CD4-positive, alpha-beta memory T cell (primary cell): ENCODE measurements at places on chromosomes 5 and 9. TPM values are rescaled to one million over a fixed set of nuclear protein-coding genes. Genes with fewer than 3 reads are reported as not detected.

DNA sequence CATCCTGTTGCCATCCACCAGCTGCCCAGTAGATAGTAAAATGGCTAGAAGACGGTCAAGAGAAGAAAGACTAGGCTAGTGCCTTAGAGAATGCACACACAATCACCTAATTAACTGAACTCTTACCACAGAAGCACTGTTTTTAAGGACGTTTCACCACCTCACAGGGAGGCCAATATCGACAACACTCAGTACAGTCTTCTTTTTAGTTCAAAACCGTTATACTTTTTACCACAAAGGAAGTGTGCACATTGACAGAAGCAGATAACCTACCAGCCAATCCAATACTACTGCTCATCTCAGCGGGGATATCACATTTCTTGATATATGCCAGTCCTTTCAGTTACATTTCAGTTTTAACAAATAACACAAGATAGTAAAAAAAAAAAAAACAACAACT lies 122.3 kb downstream of the GNAQ start:
- DNase-seq = peak; percentile 50

DNA sequence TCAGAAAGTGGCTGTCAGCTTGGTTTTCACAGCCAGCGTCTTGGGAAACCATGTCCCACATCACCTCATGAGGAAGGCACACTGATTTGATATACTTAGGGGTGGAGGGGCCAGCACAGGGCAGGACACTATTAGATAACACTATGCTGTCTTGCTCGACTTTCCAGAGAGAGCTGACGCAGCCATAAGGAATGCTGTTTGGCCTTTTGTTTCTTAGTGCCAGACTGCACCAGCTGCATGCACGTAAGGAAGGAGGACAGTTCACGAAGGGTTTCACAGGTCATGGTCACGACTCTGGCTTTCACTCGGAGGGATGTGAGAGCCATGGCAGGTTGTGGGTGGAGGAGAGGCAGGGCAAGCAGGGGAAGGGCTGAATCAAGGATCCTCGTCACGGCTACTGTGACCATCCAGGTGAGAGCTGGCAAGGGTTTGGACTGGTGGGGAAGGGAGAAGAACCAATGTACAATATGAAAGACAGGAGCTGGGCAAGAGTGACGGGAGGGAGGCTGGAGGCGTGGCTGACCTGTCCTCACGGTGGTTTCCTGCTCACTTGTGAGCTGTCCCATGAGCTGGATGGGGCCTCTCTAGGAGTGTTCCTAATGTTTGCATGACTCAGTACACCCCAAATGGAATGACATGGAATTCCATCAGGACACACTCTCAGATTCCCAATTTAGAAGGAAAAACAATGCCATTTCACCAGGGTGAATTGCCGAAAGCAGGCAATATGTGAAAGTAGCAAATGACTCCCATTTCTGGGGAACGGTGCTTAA lies 61.7 kb downstream of the OTULIN start:
- DNase-seq = no peak

GRCh38 chr5:87944553-87945285 lies 323.9 kb downstream of the TMEM161B start:
- DNase-seq = no peak

The PCDHB7 gene
- total RNA-seq = not detected

- DNase-seq = peak; percentile 29
Observed at GRCh38 chr9:2655411-2655901, 33.9 kb downstream of the VLDLR start.

DNA sequence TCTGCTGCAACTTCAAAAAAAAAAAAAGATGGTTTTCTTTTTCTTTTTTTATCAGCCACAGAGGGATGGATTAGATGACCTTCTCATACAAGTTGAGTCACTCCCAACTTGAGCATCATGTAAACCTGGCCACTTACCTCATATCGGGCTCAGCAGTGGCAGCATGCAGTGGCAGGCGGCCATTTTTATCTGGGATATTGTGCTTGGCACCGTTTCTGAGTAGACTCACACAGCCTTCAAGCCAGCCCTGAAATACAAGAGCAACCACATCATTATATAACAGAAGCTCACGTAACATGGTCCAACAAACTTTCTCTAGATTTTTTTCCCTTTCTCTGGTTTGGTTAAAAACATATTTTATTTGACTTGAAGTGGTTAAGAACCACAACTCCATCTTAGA lies 62.6 kb downstream of the ANKRD55 start:
- no peak for DNase-seq

DNA sequence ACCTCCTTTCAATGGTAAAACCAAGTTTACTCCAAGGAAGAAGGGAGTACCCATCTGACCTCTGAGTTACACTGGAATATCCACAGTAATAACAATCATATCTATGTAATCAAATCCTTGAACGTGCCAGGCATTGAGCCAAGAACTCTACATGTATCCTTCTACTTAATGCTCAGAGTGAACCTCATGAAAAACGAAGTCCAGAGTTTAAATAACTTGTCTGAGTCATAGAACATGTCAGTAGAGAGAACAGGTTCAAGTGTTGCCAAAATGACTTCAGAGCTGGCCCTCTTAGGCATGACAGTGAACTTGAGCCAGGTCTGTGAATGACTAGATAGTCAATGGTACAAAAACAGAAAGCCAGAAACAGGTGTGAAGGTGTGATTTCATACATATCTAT lies 164.1 kb upstream of the ZNF618 start:
- DNase-seq = no peak

The NOXA1 gene
- 4.5 TPM for total RNA-seq

The GPR150 gene
- total RNA-seq = 1.5 TPM

GRCh38 chr9:115756736-115757135 lies 396.9 kb upstream of the PAPPA start:
- DNase-seq = no peak

The COQ4 gene
- total RNA-seq = 50.0 TPM

GRCh38 chr9:119304555-119304954 lies 64.7 kb downstream of the BRINP1 start:
- no peak for DNase-seq

DNA sequence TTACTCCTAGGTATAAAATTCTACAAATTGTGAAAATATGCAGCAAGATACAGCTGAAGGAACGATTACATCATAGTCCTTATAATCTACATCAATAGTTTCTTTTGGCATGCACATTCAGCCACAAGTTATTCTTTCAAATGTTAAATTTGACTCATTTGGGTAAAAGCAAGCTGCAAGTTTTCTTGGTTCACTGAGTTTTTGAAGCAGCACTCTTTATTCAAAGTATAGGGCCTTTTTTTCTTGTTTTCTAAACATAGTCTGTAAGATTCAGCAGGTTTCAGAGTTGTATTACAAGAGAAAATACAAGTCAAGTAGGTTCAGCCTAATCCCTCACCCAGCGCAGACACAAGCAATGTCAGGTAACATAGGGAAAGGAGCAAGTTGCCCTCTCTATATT lies 981.5 kb downstream of the PTPRD start:
- no peak for DNase-seq

The SREK1 gene
- 71.0 TPM for total RNA-seq

DNA sequence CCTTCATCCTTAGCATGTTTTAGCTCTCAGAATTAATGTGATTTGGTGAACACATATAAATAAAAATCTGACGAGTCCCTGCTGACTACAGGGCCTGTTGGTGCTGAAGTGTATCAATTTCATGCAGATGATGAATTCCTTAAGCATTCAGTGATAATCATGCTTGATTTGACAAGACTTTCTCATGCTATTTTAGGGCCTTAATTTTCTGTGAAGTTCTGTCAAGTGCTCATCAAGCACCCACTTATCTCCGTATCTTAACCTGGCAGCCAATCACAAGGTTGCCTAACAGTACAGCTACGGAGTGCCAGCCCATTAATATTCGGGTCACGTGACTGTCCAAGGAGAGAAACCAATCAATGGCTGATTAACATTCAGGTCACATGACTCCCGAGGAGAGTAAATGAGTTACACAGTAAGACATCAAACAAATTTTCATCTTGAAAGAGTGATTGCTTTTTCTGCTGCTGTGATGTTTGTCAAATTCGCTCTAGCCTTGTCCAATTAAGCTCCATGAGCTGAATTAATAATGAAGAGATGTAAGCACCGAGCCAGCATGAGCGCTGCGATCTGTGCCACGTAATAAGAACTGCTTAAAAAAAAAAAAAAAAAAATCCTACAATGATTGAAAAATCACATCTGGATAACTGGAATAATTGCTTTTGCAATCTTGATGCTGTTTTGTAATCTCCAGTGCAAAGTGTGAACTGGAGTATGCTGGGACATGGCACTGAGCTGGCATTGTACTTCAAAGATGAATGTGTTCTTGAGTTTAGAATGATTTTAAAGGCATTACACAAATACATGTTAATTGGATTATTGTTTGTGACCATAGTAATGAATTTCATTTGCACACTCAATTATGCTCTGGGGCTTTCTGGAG lies 104.3 kb upstream of the SPATA31D4 start:
- no peak for DNase-seq

- DNase-seq = no peak
Observed at GRCh38 chr5:27015758-27016157, 22.6 kb downstream of the CDH9 start.

- DNase-seq = no peak
Observed at GRCh38 chr9:3500044-3500443, 25.8 kb downstream of the RFX3 start.

The FBXO4 gene
- total RNA-seq = 15.1 TPM

The PAEP gene
- not detected for total RNA-seq

The MGAT4B gene
- 119 TPM for total RNA-seq

GRCh38 chr5:103402851-103403250 lies 144.3 kb downstream of the MACIR start:
- no peak for DNase-seq

DNA sequence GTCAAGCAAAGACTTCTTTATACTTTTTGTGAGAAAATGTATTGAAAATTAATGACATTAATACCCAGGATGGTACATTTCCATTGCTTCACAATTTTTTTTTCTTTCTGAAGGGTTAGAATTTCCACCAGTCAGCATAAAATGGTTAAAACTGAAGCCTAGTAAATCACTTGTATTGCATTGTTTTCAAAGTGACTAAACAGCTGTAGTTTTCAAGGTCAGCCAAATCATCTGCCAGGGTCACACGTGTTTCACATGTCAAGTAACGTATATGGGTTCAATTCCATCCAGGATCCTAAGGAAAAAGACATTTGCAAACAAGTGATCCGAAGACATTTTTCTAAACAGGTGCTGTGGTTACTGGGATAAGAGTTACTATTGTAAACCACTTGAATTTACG lies 574.2 kb downstream of the RAB3C start:
- no peak for DNase-seq

GRCh38 chr5:155936520-155937406 lies 390.2 kb upstream of the SGCD start:
- DNase-seq = no peak

The QRFP gene
- not detected for total RNA-seq

The TYRP1 gene
- total RNA-seq = not detected

The GRIN1 gene
- total RNA-seq = not detected
